ENCODE measurements at places on chromosomes 12 and 14. TPM values are rescaled to one million over a fixed set of nuclear protein-coding genes. Genes with fewer than 3 reads are reported as not detected.

GRCh38 chr12:14935031-14935430 lies 3.3 kb downstream of the ERP27 start:
- peak overlapping the region; percentile 91 for H3K27ac ChIP-seq
- H3K36me3 ChIP-seq = peaks cover 20% of the 10 kb centered on the region
- H3K4me3 ChIP-seq = peak overlapping the region; percentile 37
- H3K27me3 ChIP-seq = no peaks in the 10 kb centered on the region

DNA sequence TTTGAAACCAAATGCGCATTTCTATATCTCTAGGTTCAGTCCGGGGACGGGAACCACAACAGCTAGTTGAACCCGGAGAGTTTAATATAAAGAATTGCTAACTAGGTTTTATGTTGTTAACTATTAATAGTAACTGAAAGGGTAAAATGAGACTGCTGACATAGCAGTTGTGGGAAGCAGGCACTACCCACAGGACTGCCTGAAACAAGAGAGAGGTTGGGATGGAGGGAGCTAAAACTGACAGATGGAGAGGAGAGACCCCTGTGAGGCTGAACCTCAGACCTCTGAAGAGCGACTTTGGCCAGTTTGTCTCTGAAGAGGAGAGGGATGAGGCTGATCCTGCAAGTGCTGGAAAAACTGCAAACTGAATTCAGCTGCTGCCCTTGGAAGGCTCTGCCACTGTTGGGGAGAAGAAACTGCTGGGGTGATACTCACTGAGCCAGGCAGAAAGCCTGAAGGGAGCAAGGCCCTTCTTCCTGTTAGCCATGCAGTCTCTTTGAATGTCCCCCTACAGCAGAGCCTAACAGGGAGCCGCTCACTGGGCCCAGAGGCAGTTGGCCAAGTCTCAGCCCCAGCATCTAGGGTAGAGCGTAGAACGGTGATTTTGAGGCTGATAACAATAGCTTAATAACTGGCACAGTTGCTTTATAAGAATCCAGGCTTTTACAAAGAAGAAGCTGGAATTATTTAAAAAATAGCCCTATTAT lies 172.2 kb downstream of the NPAS3 start:
- no peak for DNase-seq
- H3K27me3 ChIP-seq = no peaks in the 10 kb centered on the region
- H3K27ac ChIP-seq = no peak overlapping the region
- H3K36me3 ChIP-seq = no peaks in the 10 kb centered on the region
- no peaks in the 10 kb centered on the region for H3K4me1 ChIP-seq

DNA sequence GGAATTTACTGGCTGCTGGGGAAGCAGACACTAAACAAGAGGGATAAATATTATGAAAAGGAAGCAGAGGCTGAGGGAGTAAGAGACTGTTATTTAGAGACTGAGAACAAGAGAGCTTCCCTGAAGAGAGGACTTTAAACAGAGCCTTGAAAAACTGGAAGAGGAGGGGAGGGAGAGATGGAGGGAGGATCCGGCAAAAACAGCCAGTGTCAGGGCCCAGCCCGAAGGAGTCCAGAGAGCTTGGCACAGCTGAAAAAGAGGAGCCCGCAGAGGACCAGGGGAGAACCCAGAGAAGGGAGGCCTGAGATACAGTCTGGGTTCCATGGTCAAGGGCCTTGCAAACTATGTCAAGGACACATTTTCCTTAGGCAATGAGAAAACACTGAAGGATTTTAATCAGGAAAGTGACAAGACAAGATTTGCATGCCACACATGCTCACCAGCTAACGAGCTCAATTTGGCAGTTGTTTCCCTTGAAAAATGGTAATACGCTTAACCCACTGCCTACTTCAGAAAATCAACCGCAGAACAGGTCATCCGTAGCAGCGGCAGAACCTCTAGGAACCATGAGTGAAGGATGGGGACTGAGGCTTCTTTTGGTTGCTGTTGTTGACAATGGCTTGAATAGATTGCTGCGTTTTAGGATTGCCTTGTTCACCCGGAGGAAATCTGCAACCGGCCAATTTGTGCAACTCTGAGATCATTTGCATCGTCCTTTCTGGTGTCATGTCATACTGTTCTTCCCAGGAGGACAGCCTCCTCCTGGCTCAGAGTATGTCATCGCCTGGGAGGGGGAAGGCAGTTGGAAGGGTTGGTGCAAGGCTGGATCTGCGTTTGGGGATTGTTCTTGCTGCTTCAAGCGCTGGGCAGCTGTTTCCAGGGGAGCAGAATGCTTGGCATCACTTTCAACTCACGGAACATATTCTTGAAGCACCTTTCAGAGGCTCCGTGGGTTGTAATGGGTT lies 108.2 kb downstream of the PRMT8 start:
- peaks cover 15% of the 10 kb centered on the region for H3K4me1 ChIP-seq
- no peak for DNase-seq
- H3K27me3 ChIP-seq = peaks cover 47% of the 10 kb centered on the region
- H3K36me3 ChIP-seq = no peaks in the 10 kb centered on the region
- no peak overlapping the region for H3K4me3 ChIP-seq

DNA sequence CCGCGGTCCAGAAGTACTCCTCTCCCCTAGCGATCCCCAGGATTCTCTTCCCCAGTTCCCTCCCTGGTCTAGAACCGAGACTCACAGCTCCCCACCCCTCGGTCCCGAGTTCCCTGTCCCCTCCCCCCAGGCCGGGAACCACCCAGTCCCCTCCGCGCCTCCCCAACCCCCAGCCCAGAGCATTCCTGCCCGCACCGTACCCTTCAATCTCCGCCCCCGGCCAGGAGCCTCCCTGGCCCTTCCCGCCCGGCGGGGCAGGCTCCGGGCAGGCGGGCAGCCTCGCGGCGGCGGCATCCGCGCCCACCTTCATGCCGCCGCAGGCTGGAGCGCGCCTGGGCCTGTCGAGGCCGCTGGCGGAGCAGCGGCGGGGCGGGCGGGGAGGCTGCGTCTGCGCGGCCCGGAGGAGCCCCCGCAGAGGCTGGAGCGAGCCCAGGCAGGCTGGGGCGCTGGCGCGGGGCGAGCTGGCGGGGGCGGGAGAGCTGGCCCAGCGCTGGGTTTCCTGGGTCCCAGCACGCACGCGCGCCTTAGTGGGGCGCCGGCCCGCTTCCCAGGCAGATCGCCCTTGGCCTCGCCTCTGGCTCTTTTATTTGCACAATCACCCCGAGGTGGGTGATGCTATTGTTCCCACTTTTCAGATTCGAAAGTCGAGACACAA lies 22.2 kb upstream of the GPR132 start:
- peak overlapping the region; percentile 81 for H3K4me3 ChIP-seq
- peak overlapping the region; percentile 43 for H3K27ac ChIP-seq
- H3K27me3 ChIP-seq = peaks cover 7% of the 10 kb centered on the region
- H3K36me3 ChIP-seq = no peaks in the 10 kb centered on the region

DNA sequence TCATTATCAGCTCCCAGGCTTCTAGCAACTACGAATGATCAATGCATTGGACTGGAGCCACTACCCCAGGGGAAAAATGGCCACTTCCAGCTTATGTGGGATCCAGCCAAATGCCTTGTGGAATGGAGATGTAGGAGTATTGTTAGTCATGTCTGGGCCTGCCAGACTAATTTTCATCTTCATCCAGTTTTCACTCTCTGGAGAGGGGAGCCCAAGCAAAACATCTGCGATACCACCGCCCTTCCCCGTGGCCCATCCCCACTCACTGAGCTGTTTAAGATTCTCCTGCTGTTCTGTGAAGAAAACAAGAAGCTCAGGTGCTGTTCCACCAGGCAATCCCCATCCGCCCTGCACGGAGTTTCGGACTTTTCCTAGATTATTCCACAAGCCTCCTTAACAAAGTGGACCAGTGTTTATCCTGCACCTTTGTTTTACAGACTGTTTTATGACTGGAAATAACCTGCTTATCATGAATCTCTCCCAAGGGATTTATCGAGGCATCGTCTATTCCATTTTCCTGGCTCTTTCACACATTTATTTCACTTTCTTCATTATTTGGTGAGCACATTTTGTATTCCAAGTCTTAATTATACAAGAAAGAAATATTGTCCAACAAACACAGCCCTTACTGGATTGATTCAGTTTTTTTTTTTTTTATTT lies 35.5 kb upstream of the MAX start:
- H3K27ac ChIP-seq = peak overlapping the region; percentile 68
- no peaks in the 10 kb centered on the region for H3K36me3 ChIP-seq
- DNase-seq = no peak
- no peaks in the 10 kb centered on the region for H3K27me3 ChIP-seq

Gene WNT1
- not detected for total RNA-seq

Gene PDZRN4
- 0.86 TPM for total RNA-seq

GRCh38 chr14:99946652-99947489 lies 118.4 kb upstream of the EVL start:
- H3K36me3 ChIP-seq = peaks cover 12% of the 10 kb centered on the region
- peaks cover 11% of the 10 kb centered on the region for H3K4me1 ChIP-seq
- H3K4me3 ChIP-seq = no peak overlapping the region
- DNase-seq = no peak
- H3K27ac ChIP-seq = no peak overlapping the region

DNA sequence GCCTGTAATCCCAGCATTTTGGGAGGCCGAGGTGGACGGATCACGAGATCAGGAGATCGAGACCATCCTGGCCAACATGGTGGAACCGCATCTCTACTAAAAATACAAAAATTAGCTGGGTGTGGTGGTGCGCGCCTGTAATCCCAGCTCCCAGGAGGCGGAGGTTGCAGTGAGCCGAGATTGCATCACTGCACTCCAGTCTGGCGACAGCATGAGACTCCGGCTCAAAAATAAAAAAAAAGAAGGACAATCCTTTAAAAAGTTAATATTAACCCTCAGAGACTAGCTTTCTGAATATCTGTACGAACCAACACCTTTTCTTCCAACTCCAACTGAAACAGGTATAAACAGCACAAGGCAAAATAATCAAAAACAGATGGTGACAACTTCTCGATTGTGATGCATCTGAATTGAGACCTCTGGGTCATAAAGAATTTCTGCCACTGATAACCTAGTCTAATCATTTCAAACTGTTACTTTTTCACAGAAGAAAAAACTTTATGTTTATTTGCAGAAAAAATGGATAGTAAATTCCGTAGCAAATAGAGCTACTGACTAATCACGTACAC lies 27.8 kb downstream of the CLIP1 start:
- DNase-seq = no peak
- H3K4me1 ChIP-seq = peaks cover 19% of the 10 kb centered on the region
- H3K36me3 ChIP-seq = no peaks in the 10 kb centered on the region
- H3K4me3 ChIP-seq = no peak overlapping the region
- peak overlapping the region; percentile 14 for H3K27ac ChIP-seq

Gene KRT6C
- total RNA-seq = 0.31 TPM

GRCh38 chr14:24315807-24316596 lies 4.7 kb downstream of the LTB4R start:
- no peak overlapping the region for H3K4me3 ChIP-seq
- peaks cover 8% of the 10 kb centered on the region for H3K4me1 ChIP-seq
- DNase-seq = no peak
- H3K36me3 ChIP-seq = no peaks in the 10 kb centered on the region
- H3K27ac ChIP-seq = no peak overlapping the region

Gene AKAP5
- total RNA-seq = 0.52 TPM

DNA sequence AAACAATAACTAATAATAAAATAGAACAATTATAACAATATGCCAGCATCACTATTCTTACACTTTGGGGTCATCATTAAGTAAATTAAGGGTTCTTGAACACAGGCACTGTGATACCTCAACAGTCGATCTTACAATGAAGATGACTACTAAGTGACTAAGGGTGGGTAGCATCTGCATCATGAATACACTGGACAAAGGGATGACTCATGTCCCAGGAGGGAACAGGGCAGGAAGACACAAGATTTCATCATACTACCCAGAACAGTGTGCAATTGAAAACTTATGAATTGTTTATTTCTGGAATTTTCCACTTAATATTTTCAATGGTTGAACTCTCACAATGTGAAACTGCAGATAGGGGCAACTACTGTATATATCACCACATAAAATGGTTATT lies 19.7 kb downstream of the TSPAN19 start:
- H3K4me1 ChIP-seq = no peaks in the 10 kb centered on the region
- H3K36me3 ChIP-seq = no peaks in the 10 kb centered on the region
- DNase-seq = no peak
- no peaks in the 10 kb centered on the region for H3K27me3 ChIP-seq
- no peak overlapping the region for H3K27ac ChIP-seq

Gene IL31
- not detected for total RNA-seq

- no peaks in the 10 kb centered on the region for H3K36me3 ChIP-seq
- DNase-seq = no peak
- no peaks in the 10 kb centered on the region for H3K27me3 ChIP-seq
Observed at GRCh38 chr12:42660968-42661937, 71.7 kb upstream of the PRICKLE1 start.

DNA sequence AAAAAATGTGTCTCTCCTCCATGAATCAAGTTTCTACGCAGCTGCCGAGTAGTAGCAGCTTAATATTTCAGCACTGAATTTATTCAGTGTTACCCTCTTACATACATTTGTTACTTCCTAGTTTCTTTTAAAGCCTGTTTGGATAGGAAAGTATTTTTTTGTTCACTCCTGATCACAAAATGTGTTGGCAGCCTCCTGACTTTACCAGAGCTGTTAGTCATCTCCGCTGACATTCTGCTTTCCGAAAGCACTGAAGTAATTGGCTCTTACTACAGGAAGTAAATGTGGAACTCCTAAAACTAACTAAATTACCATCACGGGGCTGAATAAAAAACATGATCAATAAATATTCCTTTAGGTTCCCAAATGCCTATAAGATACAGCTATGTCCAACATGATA lies 225.5 kb downstream of the EPS8 start:
- peaks cover 21% of the 10 kb centered on the region for H3K27me3 ChIP-seq
- no peak for DNase-seq
- no peaks in the 10 kb centered on the region for H3K36me3 ChIP-seq
- no peak overlapping the region for H3K27ac ChIP-seq

GRCh38 chr14:66514213-66514612 lies 6.3 kb downstream of the GPHN start:
- H3K36me3 ChIP-seq = peaks cover 4% of the 10 kb centered on the region
- H3K27me3 ChIP-seq = peaks cover 19% of the 10 kb centered on the region
- no peak for DNase-seq

GRCh38 chr14:25396128-25396527 lies 346.2 kb upstream of the STXBP6 start:
- no peak overlapping the region for H3K4me3 ChIP-seq
- H3K4me1 ChIP-seq = peaks cover 5% of the 10 kb centered on the region
- H3K27ac ChIP-seq = no peak overlapping the region
- no peak for DNase-seq
